ENCODE measurements at places on chromosomes 3 and 15.

DNA sequence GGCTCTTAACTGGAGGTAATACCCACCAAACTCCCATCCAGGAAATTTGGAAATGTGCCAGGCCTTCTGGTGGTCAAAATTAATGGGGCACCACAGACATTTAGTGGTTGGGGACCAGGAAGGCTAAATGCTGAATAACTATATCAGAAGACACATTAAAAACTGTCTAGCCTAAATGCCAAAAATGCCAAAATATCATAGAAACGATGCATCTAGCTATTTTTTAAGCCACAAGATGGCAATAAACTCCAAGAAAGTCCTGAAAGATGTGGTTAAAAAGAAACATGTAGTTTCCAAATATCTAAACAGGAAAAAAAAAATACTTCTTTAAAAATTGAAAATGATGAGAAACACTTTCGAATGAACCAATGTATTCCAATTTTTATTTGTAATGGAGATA lies 19.9 kb downstream of the CCDC14 start:
- DNase-seq: no peak

DNA sequence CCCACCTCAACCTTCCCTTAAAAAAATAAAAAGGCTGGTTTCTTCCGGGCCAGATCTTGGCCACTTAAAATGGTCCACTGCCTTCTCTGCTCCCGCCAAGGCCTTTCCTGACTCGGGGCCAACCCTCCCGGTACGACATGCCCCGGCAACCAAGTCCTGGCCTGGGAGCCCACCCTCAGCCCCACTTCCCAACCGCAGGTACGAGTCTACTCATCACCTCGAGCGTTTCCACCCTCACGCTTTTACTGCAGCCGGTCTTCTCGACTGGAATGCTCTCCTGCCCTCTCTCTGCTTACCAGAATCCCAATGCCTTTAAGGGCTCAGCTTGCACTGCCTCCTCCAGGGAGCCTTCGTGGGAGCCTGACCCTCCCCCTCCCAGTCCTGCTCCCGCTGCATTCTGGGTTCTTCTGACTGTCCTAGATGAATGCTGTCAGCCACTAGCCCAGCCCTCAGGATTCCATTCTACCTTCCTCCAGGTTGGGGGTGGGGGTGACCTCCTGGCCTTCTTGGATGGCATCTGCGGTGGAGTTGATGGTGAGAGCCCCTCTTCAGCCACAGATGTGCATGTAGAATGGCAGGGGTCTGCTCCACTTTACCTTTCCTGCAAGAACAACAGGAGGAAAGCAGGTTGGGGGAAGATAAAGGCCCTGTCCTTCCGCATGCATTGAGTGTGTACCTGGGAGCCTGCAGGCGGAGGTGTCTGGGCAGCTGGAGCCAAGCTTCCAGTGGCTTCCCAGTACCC lies 1.1 kb upstream of the CSRNP1 start:
- DNase-seq: peak; percentile 31

DNA sequence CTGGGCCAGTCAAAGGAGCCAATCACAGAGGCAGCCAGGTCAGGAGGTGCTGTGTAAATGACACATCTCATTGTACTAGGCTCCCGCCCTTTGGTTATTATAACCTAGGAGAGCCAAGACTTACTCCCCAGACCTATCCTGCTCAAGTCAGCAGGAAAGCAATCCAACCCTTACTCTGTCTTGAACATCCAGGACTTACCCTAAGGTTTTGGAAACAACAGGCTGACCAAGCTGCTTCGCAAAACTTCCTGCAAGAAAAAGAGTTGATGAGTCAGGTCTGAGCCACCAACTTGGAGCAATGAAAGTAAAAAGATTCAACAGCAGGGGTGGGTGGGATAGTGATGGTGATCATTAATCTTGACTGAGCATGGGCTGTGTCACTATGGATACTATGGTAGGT lies 144.4 kb downstream of the MYLK start:
- DNase-seq: peak; percentile 79

DNA sequence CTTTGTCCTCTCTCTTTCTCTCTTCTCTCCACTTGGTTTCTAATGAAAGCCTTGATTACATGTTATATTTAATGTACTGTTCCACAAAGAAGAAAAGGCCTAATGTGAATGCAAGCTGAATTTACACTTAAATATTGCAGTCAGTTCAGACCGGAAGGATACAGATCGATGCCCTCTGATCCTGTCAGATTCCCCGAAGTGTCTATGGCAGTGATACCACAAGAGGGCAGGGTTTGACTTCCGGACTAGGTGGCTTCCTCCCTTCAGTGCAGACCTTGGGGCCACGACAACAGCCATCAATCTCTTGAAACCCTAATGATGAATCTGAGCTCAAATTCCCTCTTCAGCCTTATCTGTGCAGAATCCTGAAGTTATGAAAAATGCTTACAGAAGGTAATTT lies 29.5 kb downstream of the AGTR1 start:
- peak; percentile 60 for DNase-seq

DNA sequence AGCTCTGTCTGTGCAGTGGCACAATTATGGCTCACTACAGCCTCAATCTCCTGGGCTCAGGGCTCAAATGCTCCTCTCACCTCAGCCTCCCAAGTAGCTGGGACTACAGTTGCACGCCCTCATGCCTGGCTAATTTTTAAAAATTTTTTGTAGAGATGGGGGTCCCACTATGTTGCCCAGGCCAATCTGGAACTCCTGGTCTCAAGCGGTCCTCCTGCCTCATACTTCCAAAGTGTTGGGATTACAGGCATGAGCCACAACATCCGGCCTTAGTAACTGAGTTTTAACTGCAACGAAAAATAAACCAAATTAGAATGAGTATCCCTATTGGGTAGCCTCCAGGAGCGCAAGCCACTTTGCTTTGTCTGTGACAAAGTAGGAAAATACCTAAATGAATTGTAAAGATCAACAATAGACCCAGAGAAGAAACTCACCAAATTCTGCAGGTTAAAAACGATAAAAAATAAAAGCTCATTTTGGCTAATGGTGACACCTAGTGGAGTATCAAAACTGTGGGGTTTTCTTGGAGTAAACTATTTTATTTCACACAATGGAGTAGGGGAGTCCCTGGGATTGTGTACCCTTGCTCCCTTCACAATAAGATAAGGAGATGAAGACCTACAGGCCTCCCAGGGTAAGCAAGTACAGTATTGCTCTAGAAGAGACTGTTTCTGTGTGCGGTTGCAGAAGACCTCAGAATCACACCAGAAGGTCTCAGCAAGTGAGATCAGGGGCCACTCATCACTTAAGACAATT lies 21.0 kb upstream of the CA12 start:
- DNase-seq: peak; percentile 50

DNA sequence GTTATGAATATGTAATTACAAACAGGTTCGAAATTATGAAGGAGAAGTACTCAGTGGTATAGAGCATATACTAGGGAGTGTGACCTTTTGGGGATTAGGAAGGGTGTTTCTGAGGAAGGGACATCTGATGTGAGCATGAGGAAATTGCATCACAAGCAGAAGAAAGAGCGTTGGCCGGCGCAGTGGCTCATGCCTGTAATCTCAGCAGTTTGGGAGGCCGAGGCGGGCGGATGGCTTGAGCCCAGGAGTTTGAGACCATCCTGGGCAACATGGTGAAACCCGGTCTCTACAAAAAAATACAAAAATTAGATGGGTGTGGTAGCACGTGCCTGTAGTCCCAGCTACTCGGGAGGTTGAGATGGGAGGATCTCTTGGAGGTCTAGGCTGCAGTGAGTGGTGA lies 6.9 kb downstream of the CMTM7 start:
- DNase-seq: no peak

- peak; percentile 44 for DNase-seq
These were observed 13.6 kb upstream of the COMMD2 start for GRCh38 chr3:149765762-149766334.

DNA sequence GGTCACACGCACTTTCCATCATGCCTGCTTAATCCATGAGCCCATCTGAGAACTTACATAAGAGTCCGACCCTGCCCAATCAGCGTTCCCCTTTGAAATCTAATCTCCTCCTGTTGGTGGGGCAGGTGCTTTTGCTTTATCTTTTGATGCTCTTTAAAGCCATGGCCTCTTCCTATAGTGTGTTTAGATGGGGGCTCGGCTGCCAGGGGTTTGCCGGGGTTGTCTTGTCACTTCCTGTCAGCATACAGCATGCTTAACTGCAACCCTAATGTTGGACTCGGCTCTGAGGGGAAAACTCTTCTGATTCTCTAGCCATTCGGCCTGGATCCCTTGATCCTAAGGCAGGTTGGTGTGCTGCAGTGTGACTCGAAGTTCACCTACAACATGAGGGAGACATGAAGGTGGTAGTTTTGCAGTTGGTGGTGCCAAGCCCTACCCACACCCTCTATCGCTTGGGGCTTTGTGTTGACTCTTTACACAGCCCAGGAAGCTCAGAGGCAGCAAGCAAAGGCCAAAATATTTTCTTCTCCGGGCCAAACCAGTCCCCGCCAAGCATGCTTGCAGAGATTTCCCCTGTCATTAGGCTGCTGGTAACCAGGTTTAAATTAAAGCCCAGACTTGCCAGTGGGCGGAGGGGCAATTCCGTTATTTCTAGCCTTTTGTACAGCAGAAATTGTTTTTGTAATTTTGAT lies 218.7 kb downstream of the FEZF2 start:
- no peak for DNase-seq

DNA sequence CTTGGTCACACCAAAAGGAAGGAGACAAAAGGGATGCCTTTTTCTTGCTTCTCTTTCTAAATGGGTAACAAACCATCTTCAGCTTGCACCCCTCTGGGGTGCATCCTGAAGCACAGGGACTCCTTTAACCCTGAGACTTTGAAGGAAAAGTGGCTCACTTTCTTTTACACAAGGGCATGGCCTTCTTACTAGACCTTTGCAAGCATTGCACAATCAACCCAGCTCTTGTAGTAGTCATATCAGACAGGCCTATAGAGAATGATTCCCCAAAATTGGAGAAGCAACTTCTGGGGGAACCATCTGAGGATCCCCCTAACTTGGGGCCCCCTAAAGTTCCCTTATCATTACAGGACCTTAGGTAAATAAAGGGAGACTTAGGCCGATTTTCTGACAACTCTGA lies 56.1 kb upstream of the GK5 start:
- no peak for DNase-seq

- DNase-seq: no peak
These were observed 359.3 kb downstream of the RORA start for GRCh38 chr15:60869851-60870250.

GRCh38 chr3:65979731-65980130 lies 59.0 kb downstream of the MAGI1 start:
- peak; percentile 93 for DNase-seq

DNA sequence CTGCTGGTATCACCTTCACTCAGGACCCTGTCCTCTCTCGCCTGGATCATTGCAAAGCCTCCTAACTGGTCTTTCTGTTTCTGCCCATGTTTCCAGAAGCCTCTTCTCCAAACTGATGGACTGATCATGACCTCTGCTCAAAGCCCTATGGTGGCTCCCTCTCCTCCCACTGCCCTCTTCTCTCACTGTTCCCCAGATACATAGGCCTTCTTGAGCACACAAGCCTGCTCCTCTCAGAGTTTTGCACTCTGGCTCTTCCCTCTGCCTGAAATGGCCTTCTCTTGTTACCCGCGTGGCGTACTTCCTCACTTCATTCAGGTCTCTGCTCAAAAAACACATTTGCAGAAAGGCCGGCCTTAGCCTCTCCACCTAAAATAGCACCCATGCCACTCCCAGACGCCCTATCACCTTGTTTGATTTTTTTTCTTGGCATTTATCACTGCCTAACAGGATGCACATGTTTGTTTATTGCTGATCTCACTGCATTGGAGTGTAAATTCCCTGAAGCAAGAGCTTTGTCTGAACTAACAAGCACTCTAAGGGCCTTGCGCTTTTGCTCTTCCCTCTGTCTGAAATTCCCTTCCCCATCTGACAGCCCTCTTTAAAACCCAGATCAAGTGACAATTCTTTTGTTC lies 1.4 kb upstream of the ETFA start:
- DNase-seq: peak; percentile 81

DNA sequence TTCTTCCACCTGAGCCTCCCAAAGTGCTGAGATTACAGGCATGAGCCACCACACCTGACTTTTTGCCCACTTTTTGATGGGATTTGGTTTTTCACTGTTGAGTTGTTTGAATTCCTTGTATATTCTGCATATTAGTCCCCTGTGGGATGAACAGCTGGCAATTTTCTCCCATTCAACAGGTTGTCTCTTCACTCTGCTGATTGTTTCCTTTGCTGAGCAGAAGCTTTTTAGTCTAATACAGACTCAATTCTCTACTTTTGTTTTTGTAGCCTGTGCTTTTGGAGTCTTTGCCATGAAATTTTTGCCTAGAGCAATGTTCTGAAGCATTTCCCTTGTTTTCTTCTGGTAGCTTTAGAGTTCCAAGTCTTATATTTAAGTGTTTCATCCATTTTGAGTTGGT lies 62.7 kb upstream of the MFGE8 start:
- DNase-seq: peak; percentile 31

GRCh38 chr15:100569391-100569790 lies 32.6 kb downstream of the LINS1 start:
- no peak for DNase-seq
